ENCODE measurements at places on chromosomes 5 and 9.

DNA sequence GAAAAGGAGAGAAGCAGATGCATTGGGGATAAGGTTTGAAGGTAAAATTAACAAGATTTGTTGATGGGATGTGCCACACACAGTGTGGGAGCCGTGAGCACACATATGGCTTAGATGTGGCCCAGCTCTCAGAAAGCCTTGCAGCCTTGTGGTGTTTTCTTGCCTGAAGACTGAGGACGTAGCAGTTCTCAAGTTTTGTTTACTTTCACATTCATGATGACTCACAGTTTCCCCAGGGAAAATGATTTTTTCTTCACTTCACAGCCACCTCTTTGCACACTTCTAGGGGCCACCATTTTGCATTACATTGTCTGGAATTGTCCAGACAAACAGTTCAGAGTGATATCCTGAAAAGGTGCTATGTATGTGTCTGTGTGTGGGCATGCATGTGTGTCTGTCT is 126.2 kb downstream of the BASP1 start:
- DNase-seq, result no peak

DNA sequence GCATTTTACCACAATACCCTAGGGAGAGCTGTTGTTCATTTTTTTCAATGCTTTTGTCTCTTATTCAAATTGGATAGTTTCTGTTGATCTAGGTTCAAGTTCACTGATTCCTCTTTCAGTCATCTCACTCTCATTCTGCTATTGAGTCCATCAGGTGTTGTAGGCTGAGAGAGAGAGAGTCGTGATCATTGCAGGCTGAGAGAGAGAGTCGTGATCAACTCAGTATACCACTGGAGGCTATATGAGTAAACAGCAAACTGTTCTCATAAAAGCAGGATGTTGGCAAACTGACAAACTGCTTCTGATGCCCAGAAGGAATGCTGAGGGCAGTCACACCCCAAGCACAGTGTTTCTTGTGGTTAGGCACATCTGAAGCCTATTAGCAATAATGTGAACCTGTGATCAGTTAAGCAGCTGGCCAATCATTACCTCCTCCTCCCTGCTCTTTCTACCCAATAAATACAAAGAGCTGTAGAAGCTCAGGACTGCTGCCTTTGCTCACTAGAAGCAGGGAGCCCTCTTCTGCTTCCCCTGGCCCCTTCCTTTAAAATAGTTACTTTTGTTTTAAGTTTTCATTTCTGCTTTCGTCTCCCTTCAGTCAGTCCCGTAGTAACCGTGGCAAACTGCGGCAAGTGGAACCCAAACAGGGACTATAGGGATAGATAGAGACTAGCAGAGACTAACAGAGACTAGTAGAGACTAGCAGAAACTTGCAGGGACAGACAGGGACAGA is 476.1 kb upstream of the ACO1 start:
- peak; percentile 24 for DNase-seq

- DNase-seq, result no peak
Measured at GRCh38 chr9:107632216-107632615, 142.6 kb upstream of the KLF4 start.

DNA sequence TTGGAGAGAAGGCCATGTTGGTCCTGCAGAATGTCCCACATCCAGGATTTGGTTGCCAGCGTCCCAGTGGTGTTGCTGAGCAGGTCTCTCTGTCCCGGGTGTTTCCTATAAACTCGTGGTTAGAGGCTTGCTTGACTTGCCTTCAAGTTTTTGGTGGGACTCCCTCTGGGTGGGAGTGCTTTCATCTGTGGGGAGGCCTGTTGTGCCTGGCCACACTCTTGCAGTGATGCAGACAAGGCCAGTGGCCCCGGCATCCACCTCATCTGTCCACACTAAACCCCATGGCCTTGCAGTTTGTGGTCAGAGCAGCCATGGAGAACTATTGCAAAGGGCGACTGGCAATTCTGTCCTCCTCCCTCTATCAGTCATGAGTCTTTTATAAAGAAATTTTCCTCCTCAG is 71.8 kb downstream of the PHF2 start:
- DNase-seq, result no peak

- DNase-seq, result no peak
Measured at GRCh38 chr9:110050925-110051355, 157.0 kb downstream of the C9orf152 start.

DNA sequence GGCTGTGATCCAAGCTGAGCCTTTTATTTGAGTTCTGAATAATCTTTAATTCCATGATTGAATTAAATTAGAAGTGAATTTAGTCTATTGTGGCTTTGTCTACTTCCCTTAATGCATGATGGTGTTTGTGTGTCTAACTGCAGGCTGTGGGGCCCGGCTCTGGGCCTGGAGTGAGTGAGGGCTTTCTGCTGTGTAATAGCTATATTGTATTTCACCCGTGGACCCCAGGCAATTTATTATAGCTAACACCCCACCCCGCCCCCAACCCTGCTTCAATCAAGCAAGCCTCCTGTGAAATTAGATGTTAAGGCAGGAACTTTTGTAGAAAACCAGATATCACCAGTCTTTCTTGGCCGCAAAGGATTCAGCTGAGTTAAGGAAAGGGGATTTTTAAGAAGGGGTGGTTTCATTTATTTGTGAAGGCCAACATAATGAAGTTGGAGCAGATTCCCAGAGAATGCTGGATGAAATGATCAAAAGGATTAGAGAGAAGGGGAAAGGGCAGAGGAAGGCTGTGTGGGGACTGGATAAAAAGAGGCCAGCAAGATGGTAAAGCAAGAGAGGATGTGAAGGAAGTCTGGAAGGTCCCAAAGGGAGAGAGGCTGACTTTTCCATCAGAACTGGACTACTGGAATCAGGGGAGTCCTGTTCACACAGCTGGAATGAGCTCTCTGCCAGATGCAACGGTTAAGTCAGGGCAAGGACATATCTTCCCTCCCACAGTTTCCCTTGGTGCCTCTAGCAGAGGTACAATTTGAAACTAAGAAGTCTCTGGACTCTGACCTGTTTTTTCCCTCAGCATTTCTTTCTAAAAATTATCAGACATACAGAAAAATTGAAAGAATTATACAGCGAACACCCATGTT is 125.3 kb upstream of the SAP30L start:
- peak; percentile 22 for DNase-seq

DNA sequence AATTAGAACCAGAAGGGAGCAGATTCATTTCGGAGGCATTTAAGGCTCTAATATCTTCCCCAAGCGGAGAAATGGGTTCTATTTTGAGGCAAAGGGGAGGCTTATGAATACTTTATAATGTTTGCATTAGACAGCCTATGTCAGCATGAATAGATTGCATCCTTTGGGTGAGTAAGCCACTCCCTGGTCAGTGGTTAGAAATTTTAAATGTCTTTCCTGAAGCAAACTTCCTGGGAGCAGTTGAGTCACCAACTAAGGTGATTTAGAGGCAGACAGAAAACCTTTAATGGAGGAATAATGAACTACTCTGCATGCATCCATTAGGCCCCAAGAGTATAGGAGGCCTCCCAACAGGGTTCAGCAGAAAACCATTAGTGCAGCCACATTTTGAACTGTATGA is 204.9 kb downstream of the ELAVL2 start:
- DNase-seq, result no peak

- no peak for DNase-seq
Measured at GRCh38 chr9:7794196-7794595, 5.4 kb downstream of the DMAC1 start.

- DNase-seq, result no peak
Measured at GRCh38 chr9:1140057-1140456, 89.9 kb downstream of the DMRT2 start.

DNA sequence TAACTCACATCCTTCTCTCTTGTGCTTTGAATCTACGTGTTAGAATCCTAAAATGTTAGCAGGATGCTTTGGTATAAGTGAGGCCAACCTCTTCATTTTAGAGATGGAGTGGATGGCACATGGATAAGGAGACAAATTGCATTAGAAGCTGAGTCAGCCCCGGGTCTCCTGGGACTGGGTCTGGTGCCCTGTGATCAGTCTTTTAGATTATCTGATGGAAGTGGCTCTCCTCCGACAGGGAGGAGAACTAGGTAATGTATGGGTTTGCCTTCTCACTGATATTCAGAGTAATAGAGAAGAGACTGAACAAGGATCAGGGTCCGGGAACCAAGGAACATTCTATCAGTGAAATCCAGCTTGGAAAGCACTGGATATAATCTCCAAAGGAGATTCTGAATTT is 74.9 kb upstream of the TNFSF8 start:
- no peak for DNase-seq

- DNase-seq, result no peak
Measured at GRCh38 chr5:139964994-139965565, 78.0 kb downstream of the NRG2 start.

DNA sequence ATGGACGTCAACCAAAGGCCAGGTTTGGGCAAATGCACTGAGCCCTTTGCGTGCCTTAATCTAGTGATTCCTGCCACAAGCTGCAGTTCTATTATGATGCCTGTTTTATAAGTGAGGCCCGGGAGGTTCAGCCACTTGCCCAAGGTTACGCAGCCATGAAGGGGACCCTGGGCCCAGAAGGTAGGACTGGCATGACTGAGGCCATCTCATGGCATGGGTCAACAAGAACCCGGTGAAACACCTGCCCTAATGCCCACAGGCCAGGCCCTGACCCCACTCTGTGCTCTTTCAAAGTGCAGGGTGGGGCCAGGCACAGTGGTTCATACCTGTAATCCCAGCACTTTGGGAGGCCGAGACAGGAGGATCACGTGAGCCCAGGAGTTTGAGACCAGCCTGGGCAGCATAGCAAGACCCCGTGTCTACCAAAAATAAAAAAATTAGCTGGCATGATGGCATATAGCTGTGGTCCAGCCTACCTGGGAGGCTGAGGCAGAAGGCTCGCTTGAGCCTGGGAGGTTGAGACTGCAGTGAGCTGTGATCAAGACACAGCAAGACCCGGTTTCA is 8.6 kb downstream of the NINJ1 start:
- no peak for DNase-seq

DNA sequence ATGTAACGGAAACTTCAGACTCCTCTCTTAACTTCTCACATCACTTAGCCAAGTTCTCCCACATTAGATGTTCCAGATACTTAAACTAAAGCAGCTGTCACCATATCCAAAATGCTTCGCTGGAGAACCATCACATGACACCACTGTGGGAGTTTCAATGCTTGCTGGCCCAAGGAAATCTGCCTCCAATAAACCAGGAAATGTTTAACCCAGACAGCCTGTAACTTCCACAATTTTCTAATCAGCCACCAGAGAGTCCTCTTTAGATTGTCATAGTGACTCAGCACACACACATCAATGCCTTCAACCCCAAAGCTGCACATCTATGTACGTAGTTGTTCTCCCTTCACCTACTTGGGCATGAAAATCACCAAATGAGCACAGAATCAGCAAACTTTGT is 118.7 kb downstream of the LPAR1 start:
- DNase-seq, result no peak

DNA sequence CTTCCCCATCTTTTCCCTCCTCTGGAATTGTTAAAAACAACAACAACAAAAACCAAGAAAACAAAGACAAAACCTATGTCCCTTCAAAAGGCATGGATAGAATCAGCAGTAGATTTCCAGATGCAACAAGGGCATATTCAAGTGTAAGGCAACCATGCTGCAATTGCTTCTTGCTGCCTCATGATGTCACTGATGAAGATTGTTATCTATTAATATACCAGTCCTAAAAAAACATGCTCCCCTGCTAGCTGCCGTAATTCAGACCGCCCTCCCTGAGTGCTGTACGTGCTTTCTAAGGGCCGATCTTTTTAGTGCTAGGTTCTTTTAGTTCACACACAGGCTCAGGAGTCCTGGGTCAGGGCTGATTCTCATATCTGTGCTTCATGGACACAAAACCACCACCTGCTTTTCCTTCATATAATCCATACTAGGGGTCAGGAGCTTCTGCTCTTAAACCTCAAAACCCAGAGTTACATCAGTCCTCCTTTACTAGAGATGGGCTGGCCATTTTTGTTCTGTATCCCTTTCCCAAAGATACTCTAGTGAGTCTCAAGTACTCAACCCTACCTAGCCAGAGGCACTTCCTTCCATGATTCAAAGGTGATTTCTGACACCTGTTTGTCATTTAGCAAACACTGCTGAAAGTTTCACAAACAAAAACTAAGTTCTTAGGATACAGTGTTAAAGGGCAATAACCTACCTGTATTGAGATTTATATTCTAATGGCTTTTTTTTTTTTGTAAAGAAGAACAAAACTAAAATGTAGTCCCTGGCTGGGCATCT is 82.1 kb downstream of the GIN1 start:
- no peak for DNase-seq

- no peak for DNase-seq
Measured at GRCh38 chr5:179112469-179113142, 52.4 kb downstream of the ZNF354C start.

GRCh38 chr9:92064711-92065110 is 50.5 kb downstream of the SPTLC1 start:
- no peak for DNase-seq

DNA sequence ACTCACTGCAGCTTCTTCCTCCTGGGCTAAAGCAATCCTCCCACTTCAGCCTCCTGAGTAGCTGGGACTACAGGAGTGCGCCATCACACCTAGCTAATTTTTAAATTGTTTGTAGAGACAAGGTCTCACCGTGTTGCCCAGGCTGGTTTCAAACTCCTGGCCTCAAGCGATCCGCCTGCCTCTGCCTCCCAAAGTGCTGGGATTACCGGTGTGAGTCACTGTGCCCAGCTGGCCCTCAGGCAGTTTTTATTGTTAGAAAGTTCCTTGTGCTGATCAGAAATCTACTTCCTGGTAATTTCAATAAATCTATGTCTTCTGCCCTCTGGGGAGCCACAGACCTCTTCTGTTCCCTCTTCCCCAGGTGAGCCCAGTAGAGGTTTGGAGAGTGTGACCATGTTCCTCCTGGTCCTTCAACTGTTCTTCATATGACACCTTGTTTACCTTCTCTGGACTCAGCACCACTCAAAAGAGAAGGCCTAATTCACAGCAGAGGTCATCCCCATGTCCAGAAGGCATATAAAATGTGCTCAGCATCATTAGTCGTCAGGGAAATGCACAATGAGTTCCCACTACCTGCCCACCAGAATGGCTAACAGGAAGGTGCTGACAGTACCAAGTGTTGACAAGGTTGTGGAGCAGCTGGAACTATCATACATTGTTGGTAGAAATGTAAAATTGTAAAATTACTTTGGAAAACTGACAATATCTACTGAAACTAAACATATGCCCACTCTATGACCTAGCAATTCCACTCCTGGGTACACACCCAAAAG is 10.4 kb downstream of the TMOD1 start:
- DNase-seq, result no peak

DNA sequence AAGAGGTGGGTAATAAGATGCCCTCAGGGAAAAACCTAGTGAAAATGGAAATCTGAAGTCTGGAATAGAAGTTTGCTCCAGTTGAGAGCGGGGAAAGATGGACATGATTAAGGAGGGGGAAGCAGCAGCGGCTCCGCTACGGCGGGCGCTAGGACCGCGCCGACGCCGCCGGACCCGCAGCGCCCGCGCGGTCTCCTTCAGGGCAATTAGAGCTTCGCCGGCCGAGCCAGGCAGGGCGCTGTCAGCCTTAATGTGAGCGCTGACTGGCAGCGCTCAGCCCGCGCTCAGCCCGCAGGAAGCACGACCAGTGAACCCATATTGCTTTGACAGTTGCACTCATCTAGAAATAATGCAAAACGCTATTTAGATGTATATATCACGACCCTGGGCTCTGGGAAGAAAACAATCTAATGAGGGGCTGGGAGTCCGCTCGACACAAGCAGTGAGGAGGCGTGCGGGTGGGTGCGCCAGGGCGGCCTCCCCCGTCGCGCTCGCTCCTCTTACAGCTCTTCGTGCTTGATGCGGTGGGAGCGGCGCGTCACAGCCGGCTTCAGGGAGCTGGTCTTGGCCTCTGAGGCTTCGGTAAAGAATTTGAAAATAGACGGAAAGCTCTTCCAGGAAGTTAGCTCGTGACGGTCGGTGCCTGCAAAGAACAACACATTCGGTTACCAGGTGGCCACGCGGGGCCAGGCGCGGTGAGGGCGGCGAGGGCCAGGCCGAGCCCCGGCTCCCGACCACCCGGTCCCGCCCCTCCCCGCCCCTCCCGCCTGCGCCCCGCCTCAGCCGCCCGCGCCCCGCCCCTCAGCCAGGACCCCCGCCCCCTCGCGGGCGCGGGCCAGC is 37.7 kb downstream of the NR2F1 start:
- peak; percentile 84 for DNase-seq
